ENCODE measurements at places on chromosomes 11 and 22.

- DNase-seq = no peak
Measured at GRCh38 chr11:34175284-34176019, 70.0 kb downstream of the NAT10 start.

GRCh38 chr11:119706029-119706428 lies 23.0 kb downstream of the NECTIN1 start:
- no peak for DNase-seq

- DNase-seq = no peak
Measured at GRCh38 chr11:36041988-36042611, 98.2 kb downstream of the LDLRAD3 start.

DNA sequence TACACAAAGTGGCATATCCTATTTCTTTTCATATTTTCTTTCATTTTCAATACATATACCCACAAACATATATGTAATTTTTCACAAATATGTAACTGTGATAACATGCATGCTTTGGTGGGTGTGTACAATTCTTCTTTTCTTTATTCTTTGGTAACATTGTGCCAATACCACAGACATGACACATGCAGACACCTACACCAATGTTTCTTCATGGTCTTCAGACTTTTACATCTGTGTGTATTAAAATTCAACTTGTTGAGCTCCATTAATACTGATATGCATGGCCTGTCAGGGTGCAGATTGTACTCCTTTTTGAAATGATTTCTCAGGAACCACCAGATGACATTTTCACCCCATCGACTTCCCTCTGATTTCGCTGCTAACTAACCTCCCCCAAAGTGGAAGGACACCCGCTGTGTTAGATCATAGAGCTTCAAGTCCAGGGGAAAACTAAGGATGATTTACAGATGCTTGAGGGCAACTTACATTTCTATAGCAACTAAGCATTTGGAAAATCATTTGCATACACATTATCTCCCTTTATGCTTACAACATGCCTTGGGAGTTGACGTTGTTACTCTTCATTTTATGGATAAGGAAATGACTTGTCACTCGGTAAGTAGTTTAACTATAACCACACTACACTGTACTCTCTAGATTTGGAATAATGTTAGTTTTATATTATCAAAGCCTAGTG lies 10.5 kb upstream of the PANX3 start:
- no peak for DNase-seq

- no peak for DNase-seq
Measured at GRCh38 chr11:69287968-69288882, 5.7 kb upstream of the MYEOV start.

GRCh38 chr11:36073411-36074203 lies 129.7 kb downstream of the LDLRAD3 start:
- DNase-seq = no peak

DNA sequence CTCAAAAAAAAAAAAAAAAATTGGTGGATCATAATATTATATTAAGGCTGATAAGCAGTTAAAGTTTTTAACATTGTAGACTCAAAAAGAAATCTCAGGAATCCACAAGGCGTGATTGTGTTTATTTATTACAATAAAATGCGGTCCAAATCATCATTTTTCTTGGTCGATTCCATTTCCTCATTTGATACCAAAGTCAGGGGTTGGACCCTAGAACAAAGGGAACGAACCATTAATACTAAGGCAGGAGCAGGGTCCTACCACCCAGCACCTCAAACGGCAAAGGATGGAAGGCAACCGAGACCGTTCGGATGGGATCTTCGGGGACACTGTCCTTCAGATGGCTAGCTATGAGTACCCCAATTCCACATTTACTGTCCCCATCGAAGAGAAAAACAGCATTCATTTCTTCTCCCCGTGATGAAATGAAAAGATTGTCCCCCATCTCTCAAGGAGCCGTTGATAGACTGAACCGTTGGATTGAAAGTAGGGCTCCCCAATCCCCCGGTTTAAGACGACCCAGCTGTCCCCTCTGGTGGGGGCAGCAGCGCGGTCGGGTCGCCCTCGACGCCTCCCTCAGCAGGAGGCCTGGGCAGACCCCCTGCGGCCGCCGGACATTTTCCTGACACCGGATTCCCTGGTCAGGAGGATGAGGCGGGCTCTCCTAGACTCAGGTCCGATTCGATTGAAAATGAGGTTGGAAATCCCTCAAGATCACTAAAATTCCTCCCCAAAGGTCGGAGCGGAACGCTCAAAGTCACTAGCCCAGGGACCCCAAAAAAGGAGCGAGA lies 607 bp downstream of the DMC1 start:
- DNase-seq = no peak

- DNase-seq = no peak
Measured at GRCh38 chr11:119476666-119477331, 53.8 kb upstream of the THY1 start.

DNA sequence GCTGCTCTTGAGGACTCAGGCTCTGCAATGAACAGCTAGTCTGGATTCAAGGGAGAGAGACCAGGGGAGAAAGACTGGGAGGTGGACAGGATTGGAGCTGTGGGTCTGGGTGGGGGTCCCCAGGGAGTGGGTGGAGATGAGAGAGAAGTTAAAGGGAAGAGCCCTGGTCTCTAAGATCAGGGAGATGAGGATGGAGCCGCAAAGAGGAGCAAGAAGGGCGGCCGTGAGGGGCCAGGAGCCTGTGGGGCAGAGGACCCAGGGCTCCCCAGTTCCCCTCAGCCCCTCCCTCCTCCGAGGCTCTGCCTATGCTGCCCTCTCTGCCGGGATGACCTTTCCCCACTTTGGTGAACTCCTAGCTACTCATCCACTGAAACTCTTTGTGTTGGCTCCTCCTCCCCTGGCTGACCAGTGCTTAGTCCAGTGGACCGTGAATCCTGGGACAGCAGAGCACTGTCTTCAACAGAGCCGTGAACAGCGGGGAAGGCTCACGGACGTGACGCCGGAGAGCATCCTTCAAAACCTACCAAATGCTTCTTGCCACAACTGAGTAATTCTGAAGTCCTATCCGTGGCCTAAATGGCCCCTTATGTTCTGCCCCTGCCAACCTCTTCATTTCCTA lies 16.4 kb upstream of the RFPL3 start:
- DNase-seq = no peak
